ENCODE measurements at places on chromosomes 4 and X.
A peak's percentile ranks its signal among the peaks of the same experiment; 100 is the strongest.

DNA sequence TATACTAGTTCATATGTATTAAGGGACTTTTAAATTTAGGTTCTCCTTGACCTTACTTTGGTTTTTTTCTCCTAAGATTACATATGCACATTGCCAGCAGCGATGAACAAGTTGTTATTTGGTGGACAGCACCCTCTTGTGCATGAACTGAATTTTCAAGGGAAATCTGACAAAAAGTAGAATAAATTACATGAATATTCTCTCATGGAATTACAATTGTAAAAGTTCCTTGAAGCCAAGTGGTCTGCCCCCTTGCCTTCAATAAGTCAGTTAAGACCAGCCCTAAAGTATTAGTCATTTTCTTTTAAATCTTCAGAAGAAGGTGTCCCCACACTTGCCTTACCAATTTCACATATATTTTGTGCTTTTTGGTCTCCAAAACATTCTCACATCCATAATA lies 30.7 kb upstream of the SMARCA5 start:
- DNase-seq, result no peak

GRCh38 chr4:120034913-120035312 lies 31.7 kb downstream of the MAD2L1 start:
- DNase-seq, result no peak

DNA sequence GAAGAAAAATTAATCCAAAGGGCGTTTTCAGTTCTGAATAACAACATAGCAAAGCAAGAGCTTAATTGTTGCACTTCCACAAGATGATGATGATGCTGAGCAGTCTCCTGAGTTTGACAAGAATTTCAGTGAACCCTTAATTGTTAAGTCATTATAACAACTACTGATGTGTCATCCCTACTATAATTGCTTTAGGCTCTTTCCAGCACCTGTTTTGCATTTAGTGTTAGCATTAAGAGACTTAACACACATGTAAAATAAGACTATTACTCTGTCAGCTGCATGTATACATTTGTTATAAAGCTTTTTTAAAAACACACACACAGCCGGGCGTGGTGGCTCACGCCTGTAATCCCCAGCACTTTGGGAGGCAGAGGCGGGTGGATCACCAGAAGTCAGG lies 37.9 kb upstream of the GALNT7 start:
- DNase-seq, result no peak

GRCh38 chr4:137541876-137542646 lies 9.8 kb upstream of the PCDH18 start:
- DNase-seq, result no peak

DNA sequence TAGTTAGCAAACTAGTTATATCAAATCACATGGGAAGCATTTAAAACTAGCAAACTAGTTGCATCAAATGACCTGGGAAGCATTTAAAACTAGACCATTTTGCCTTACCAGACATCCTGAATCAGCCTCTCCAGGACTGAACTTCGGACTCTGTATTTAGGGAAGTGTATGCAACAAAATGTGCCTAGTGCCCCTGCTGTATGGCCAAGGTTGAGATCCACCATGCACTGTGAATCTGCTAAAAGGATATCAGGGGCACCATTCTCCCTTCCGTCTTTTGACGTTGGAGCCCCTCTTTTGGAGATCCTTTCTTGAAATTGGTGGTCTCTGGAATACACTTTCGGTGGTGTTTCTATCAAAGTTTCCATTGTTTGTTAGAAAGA lies 49.5 kb downstream of the CCNI start:
- no peak for DNase-seq

DNA sequence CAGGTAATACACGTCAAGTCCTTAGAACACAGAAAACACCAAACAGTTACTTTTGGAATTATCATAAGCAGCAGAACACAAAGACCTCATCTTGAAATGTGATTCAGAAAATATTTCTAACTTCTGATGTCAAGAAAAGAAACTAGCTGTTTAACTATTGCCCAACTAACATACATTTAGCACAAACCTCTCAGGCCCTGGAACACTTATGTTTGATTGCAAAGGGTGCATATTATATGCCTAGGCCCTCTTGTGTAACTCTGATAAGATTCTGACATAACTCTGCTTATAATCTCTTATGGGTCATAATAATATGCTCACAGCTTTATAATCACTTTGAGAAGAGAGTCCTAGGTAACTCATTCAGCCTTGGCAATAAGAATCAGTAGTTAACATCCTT lies 62.6 kb downstream of the TBC1D9 start:
- no peak for DNase-seq

GRCh38 chr4:2065106-2065930 lies 6.2 kb downstream of the NAT8L start:
- DNase-seq, result no peak

GRCh38 chrX:21865436-21865835 lies 9.6 kb downstream of the YY2 start:
- no peak for DNase-seq

DNA sequence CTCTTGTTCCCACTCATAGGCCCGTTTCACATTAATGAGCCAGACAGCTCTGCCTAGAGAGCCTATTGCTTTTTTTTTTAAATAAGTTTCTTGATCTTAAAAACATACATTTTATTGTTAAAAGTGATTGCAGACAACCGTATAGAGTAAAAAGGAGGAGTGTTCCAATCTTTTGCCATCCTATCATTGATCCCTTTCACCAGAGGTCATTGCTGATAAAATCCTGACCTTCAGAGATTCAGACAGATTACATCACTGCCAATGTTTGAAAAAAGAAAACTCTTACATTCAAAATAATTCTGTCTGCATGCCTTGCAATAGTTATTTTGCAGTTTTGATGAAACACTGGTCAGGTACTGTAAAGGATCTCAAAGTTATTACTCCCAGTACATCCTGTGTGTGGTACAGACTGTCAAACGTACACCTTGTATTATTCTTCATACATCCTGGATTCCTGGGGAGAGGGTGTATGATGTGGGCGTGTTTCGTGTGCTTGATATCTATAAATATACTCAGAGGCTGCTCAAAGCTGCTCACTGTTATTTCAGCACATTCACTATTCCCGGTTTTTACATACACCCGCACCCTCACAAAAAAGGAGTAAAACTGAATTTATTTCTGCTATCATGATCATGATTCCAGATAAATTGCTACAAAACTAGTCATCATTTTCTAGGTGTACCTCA lies 15.4 kb upstream of the KLHL2 start:
- DNase-seq, result no peak

GRCh38 chrX:45628041-45628440 lies 427.4 kb upstream of the DIPK2B start:
- DNase-seq, result no peak

DNA sequence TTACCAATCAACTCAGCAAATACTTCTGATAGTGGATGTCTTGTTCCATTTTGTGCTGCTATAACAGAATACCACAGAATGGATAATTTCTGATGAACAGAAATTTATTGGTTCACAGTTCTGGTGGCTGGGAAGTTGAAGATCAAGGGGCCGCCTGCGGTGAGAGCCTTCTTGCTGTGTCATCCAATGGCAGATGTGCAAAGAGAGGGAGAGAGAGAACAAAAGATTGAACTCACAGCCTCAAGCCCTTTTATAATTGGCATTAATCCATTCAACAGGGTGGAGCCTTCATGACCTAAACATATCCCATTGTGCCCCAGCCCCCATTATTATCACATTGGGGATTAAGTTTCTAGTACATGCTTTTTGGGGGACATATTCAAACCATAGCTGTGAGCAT lies 86.1 kb downstream of the ADGRG4 start:
- DNase-seq, result no peak

DNA sequence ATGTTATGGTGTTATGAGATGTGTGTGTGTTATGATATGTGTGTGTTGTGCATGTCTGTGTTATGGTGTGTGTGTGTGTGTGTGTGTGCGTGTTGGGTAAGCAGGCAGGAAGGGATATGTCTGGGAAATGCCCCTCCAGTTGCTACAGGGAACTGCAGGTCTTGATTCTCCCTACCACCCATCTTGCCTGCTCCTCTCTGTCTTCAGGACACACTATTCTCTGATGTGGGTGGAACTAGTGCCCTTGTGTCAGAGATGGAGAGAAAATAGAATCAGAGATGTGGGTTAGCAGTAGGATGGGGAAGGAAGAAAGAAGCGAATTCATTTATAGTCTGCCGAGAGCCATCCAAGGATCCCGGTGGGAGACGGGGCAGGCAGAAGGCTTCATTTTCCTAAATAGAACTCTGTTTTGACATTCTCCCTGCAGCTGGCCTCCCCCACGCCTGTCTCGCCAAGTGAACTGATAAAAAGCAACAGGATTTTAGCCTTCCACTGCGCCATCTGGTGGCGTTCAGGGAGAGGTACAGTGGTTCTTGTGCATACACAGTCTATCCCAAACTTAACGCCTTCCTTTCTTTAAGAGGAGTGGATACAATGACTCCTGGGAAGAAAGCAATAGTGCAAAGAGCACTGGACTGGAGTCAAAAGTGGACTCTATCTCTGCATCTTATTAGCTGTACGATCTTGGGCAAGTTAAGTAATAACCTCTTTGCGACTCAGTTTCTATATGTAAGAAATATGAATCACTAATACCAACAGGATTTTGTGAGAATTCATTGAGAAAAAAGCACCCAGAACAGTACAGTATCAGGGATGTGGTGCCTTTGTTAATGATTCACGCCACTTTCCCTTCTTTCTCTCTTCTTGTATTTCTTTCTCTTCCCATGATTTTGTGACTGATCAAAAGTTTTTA lies 14.1 kb upstream of the MGST2 start:
- DNase-seq, result peak; percentile 59

DNA sequence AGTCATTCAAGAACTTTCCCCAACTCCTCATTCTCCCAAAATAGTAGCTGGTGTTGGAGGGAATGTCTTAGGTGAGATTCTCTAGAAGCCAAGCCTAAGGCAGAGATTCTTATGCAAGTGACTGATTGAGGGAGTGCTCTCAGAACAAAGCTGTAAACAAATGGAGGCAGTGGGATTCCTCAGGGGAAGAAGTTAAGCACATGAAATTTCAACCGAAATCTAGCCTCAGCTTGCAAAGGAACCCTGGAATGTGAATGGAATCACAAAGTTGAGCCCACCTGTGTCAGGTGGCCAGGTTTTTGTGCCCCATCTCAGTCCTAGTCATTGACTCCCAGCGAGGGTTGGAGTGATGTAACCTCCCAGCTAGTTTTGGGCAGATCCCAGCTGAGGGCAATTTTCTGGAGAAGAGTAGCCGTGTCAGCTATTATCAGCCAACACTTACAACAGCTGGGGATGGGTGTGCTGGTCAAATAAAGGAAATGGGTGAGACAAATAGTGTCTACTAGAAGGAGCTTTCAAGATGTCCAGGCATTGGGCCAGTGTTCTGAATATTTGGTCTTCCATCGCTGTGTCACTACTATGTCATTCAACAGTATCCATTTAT lies 29.7 kb upstream of the FGF2 start:
- no peak for DNase-seq

DNA sequence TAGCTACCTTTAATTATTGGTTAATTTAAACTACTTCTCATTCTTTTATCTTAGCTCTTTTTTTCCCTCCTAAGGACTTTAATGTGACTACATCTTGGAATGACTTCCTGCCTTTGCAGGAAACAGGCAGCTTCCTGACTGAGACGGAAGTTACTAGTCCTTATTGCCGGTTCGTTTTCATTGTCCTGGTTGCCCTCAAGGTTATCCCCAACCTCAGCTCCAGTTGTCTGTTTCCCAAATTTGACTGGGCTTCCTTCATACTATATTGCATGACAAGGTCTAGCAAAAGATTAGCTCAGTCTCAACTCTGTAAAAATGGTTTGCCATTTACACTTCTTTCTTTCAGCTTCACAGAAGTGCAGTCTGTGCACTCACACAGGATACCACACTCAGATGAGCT lies 109.9 kb upstream of the DDX53 start:
- no peak for DNase-seq

DNA sequence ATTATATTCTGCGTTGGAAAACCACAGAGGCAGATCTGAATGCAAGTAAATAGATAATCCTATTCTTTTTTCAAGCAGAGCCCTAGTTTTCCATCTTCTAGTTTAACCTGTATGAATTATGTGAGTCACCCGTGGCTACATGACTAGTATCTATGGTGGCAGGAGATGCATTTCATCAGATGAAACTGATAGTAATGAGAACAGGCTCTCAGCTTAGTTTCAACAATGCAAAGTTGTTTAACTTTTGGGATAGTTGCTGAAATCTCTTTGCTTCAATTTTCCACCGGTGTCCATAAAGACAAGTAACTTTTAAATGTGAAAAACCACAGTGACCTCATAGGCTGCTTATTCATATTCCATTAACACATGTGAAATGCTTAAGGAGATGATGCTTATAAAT lies 1317.4 kb upstream of the TENM3 start:
- no peak for DNase-seq

DNA sequence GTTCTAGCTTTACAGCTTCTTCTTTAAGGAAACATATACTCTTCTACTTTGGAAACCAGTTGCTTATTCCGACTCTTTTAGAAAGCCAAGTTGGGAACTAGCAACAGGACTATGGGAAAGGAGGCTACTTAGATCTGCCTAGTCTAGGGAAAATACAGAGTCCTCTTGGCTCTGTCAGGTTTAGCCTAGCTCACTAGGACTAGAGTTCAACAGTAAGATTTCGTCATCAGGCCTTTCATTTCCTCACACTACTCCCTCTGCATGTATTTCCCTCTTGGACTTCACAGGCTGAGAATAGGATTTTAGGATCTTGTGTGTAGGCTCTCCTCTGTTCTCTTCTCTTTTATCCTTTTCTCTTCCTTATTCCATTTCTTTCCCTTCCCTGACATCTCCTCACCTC lies 409.8 kb downstream of the AR start:
- DNase-seq, result no peak

- no peak for DNase-seq
These were observed 15.3 kb upstream of the RAB9B start for GRCh38 chrX:103847174-103847870.

DNA sequence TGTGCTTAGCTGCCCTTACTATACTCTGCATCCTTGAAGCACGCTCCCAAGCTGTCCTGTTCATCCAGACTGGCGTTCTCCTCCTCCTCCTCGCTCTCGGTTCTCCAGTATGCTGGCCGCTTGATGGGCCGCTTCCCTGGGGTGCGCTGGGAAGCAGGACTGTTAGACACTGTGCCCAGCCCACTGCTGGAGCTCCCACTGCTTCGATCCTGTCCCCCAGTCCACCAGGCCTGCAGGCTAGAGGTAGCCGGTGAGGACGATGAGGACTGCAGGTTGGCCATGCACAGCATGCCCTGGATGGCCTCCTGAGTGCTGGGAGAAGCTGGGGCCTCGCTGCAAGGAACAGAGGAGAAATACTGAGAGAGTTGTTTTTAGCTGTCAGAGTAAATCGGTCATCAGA lies 59.4 kb downstream of the PHF8 start:
- DNase-seq, result no peak

DNA sequence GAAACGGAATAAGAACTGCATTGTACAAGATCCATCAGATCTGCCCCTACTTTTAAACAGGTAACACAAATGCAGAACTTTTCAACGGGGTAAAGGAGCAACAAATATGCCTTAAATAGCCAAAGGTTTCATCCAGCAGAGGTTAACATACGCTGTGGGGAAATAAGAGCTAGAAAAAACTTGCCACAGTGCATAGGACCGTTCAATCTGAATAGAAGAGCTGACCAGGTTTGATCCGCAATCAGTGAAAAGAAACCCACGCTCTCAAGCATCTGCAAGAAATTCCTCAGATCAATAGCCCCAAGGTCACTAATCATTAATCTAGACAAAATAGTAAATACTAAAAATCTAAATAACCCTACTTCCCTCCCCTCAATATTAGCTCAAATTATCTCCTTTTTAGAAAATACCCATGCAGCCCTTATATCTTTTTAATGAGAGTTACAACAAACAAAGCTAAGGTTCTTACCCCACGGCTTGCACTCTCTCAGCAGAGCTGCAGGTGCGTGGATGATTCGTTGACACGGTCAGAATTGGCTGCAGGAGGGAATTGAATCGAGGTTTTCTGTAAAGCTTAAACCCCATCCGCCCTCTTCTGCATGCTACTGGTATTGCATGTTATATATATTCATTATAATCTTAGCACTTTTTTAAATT lies at the start of gene TLR10:
TLR10 (minus strand) TSS at position 539 of the 657 bp plus-strand sequence. CDS start 7,400 bp downstream, outside the sequence.
- peak; percentile 34 for DNase-seq
